Activated T-helper 1 cell treated with Interleukin-2 at 50 U/mL for 16 hours (primary cell): ENCODE measurements at places on chromosomes 2 and 18.

DNA sequence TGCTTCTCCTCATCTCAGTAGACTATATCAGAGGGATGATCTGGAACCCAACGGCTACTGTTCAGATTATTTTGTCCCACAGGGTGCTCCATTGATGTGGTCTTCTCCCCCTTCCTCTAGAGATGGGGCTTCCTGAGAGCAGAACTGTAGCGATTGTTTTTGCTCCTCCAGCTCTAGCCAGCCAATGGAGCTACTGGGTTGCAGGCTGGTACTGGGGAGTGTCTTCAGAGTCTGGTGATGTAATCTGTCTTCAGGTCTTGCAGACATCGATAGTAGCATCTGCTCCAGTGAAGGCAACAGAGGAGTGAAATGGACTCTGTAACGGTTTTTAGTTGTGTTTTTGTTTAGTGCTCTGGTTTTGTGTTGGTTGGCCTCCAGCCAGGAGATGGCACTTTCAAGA lies 621.9 kb downstream of the RNF144A start:
- DNase-seq, result no peak

DNA sequence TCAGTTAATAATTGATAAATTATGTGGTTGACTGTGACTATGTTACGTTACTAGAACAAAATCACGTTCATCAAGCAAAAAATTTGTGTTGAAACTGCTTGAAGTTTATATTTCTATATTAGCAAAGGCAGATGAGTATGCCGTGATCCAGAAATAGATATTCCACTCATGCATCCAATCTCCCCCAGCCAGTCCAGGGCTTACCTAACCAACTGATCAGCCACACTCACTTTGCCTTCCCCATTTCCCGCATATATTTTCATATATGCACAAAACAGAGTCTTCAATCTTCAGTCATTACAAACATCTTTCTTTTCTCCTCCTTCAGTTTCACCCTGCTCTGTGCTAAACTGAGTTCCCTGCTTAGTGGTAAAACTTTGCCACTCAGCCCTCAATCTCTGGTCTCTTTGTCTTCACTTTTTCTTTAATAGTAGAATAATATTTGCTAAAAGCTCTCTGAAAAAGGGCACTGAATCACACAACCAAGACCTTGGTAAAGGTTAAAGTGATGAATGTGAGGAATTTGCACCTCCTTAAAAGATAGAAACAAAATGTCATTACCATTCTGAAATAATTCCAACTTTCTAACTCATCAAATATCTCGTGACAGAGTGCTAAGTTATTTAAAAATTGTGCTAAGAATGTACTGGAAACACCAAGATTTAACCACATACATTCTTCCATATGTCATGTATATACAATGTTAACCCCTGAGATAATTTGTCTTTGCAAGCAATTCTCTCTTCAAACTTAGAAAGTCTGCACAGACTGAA lies 893.2 kb upstream of the CRIM1 start:
- DNase-seq, result no peak

DNA sequence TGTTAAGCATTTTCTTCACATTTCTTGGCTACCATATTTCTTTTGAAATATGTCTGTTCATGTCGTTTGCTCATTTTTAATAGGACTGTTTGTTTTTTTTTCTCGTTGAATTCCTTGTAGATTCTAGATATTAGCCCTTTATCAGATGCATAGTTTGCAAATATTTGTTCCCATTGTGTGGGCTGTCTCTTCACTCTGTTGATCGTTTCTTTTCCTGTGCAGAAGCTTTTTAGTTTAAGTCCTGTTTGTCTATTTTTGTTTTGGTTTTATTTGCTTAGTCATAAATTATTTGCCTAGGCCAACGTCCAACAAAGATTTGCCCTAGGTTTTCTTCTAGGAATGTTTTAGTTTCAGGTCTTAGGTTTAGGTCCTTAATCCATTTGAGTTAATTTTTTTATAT lies 1494.7 kb downstream of the SUCLG1 start:
- no peak for DNase-seq

DNA sequence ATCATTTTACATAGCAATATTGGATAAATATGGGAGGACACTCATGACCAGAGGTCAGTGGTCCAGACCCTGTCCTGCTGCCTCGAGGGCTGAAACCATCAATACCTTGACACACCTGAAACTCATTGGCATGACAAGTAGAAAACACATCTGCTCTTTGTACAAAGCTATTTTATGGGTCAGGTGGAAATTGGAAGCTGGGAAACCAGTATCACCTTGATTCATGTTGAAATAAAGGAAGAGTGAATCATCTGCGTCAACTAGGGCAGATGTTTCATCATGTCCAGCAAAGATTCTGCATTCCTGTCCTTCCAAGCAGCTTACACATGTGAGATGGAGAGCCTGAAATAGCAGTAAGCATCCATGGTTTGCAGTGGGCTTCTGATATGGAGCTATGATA lies 80.0 kb upstream of the ERBB4 start:
- no peak for DNase-seq

- no peak for DNase-seq
Observed at GRCh38 chr2:213221957-213222356, 62.3 kb upstream of the SPAG16 start.

- DNase-seq, result no peak
Observed at GRCh38 chr18:27585602-27586173, 400.6 kb upstream of the CHST9 start.

GRCh38 chr2:40416486-40416885 lies 35.4 kb downstream of the SLC8A1 start:
- no peak for DNase-seq

GRCh38 chr18:54845787-54846186 lies 17.5 kb downstream of the RAB27B start:
- DNase-seq, result no peak

GRCh38 chr2:42927334-42928160 lies 135.2 kb upstream of the HAAO start:
- DNase-seq, result no peak

GRCh38 chr2:102030855-102031527 lies 39.2 kb downstream of the IL1R2 start:
- DNase-seq, result no peak

DNA sequence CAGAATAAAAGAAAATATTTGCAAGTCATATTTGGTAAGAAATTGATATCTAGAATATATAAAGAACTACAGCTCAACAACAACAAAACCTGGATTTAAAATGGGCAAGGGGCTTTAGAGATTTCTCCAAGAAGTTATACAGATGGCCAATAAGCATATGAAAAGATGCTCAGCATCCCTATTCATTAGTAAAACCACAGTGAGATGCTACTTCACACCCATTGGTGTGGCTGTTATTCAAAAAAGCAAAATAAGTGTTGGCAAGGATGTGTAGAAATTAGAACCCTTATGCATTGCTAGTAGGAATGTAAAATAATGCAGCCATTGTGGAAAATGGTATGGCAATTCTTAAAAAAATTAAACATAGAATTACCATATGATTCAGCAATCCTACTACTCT lies 29.8 kb downstream of the TANK start:
- no peak for DNase-seq

GRCh38 chr2:69168950-69169654 lies 156.1 kb downstream of the ANTXR1 start:
- no peak for DNase-seq

DNA sequence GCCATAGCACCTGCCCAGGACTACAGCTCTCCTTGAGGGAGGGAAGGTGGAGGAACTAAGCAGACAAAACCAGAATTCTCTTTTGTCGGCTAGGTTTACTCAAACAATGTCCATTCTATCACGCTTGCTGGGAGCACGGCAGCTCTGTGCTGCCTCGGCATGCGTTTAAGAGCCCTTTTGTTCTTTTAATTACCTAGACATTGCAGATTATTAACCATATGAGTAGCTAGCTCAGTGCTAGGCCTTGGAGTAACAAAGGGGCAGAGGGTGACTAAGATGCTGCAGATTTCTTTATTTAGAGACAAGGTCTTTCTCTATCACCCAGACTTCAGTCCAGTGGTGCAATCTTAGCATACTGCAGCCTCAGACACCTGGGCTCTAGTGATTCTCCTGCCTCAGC lies 11.1 kb downstream of the MSGN1 start:
- no peak for DNase-seq

GRCh38 chr2:149027590-149028250 lies 10.8 kb upstream of the LYPD6B start:
- no peak for DNase-seq

DNA sequence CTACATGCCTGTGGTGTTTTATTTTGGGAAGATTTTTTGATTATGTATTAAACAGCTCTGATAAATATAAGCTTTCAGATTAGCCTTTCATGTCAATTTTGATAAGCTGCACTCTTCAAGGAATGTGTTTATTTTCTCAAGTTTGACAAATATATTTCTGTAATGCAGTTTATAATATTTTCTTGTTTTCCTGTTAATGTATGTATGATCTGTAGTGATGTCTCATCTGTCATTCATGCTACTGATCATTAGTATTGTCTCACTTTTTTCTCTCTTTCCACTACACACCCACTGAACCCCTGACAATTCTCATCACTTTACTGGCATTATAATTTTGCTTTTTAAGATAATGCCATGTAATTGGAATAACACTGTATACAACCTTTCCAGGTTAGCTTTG lies 100.9 kb downstream of the TMEM18 start:
- DNase-seq, result no peak

GRCh38 chr2:17387591-17387990 lies 130.6 kb downstream of the RAD51AP2 start:
- no peak for DNase-seq

GRCh38 chr2:8488001-8488738 lies 193.7 kb upstream of the ID2 start:
- peak; percentile 31 for DNase-seq

GRCh38 chr2:55176094-55176415 lies 56.0 kb downstream of the CLHC1 start:
- no peak for DNase-seq

DNA sequence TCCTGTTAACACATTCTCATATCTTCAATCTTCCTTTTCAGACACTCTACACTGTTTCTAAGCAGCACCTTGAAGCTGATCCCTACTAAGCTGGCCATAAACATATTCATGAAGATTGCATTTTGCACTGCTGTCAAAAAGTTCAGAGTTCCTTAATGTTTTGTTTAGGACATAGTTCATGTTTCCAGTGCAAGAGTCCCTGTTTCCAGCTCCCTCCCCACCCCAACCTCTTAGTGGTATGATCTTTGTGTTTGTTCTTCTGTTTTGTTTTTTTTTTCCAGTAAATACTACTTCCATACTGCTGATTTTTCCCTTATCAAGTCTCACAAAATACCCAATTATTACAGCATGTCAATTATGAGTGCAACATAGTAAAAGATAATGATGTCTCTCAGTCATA lies 4.1 kb upstream of the SLC40A1 start:
- DNase-seq, result no peak

GRCh38 chr2:183172220-183172887 lies 48.1 kb downstream of the NUP35 start:
- no peak for DNase-seq

DNA sequence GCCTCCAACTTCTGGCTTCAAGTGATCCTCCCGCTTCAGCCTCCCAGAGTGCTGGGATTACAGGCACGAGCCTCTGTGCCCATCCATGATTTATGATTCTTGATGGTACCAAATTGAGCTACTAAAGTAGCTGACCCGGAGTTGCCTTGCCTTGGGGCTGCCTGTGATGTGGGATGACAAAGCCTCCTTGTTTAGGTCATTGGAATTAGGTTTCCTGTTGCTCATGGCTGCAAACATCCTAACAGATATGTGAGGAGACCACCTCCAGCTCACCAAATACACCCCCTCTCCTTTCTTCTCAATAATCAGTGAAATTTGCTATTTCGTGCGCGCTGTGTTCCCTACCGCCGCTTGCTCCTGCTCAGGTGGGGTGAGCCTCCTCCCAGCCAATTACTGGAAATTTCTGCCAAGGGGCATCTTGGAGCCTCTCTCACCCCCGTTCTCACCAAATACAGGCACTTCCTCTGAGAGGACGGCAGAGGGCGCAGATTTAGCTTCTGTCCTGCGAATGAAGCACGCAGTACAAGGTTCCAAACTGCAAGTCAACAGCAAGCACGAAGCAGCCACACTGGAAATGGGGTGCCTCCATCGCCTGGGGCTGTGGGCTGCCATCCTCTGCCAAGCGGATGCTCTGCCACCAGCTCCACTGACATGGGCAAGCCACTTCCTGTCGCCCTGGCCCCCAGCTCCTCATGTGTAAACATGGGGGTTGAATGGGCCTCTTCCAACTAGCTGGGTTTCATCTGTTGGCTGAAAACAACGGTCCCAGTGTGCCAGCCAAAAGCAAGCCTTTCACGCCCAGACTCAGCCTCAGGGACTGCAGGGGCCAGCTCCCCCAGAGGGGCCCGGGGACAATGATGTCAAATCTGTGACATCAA lies 71.7 kb downstream of the NCAPH start:
- DNase-seq, result peak; percentile 70

- no peak for DNase-seq
Observed at GRCh38 chr18:61199171-61199848, 133.9 kb upstream of the CDH20 start.

GRCh38 chr2:191857886-191858285 lies 11.0 kb upstream of the CAVIN2 start:
- DNase-seq, result no peak

GRCh38 chr2:174586418-174587295 lies 10.9 kb downstream of the WIPF1 start:
- DNase-seq, result no peak

GRCh38 chr2:112793449-112793978 lies 9.2 kb upstream of the IL1A start:
- DNase-seq, result no peak

- no peak for DNase-seq
Observed at GRCh38 chr2:47083005-47083404, 72.1 kb downstream of the STPG4 start.

DNA sequence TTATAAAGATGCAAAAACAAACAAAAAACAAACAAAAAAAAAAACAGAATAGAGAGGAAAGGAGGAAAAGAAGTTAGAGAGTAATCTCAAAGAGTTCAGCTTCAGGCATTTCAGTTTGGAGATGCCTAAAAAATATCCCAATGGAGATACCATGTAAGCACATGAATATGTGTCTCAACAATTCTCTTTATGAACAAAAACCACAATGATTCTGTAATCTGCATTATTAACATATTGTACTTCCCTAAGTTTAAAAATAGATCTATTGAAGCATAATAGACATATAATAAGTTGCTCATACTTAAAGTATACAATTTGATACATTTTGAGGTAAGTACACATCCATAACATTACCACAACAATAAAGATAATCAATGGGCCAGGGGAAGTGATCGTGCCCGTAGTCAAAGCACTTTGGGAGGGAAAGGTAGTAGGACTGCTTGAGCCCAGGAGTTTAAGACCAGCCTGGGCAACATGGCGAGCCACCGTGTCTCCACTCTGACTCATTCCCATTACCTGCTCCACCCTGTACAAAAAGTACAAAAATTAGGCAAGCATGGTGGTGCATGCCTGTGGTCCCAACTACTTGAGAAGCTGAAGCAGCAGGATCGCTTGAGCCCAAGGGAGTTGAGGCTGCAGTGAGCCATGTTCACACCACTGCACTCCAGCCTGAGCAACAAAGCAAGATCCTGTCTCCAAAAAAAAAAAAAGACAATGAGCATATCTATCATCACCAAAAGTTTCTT lies 158.9 kb downstream of the ATAD2B start:
- no peak for DNase-seq

GRCh38 chr2:205696927-205697441 lies 14.7 kb downstream of the NRP2 start:
- no peak for DNase-seq
